ENCODE measurements at places on chromosomes 7 and 10.
A peak's percentile ranks its signal among the peaks of the same experiment; 100 is the strongest.

- no peak for DNase-seq
These were observed 154.6 kb upstream of the RHEB start for GRCh38 chr7:151674161-151674920.

GRCh38 chr10:69842882-69843281 lies 41.2 kb downstream of the COL13A1 start:
- DNase-seq, result no peak

DNA sequence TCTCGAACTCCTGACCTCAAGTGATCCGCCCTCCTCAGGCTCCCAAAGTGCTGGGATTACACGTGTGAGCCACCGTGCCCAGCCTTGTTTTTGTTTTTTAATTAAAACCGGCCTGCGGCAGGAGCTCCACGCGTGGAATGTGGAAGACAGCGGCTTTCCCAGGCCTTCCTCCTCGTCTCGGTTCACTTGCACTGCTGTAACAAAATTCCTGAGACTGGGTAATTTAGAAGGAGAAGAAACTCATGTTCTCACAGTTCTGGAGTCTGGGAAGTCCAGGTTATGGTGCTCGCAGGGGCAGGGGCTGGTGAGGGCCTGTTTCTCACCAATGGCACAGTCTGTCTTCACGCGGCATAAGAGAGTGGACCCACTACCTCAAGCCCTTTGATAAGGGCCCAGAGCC lies 14.4 kb upstream of the CRYGN start:
- no peak for DNase-seq

- no peak for DNase-seq
These were observed 331.5 kb upstream of the NPVF start for GRCh38 chr7:25559581-25560367.

DNA sequence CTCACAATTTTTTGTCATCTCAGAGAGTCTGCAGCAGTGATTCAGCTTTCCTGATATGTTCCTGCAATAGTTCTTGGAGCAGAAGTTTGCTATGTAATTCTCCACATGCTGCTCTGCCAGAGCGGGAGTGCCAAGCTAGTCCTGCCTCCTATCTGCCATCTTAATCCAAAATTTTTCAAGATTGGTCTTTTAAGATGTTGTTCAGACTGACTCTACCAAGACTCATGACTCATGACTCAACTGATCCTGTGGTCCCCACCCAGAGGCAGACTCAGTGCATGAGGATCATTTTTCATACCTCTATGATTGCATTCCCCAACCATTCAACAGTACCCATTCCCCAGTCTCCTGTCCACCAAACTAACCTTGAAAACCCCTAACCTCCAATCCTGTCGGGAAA lies 470.8 kb downstream of the INHBA start:
- DNase-seq, result no peak

DNA sequence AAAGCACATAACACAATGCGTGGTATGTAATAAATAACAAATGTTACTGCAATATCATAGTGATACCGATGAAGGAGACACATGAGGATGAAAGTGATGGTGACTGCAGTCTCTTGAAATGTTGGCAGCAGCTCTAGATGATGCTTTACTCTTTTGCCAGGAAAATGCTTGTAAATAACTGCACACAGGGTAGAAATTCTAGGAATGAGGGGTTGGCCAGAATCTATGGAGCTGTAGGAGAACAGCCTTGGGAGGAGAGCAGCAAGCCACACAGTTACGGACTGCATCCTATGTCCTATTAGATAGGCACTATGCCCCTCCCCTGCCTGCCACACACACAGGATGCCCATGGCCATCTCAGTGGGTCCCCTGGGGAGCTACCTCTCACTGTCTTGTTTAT lies 97.6 kb upstream of the GSDME start:
- no peak for DNase-seq

- DNase-seq, result no peak
These were observed 1.8 kb upstream of the ZDHHC4 start for GRCh38 chr7:6575281-6576023.

DNA sequence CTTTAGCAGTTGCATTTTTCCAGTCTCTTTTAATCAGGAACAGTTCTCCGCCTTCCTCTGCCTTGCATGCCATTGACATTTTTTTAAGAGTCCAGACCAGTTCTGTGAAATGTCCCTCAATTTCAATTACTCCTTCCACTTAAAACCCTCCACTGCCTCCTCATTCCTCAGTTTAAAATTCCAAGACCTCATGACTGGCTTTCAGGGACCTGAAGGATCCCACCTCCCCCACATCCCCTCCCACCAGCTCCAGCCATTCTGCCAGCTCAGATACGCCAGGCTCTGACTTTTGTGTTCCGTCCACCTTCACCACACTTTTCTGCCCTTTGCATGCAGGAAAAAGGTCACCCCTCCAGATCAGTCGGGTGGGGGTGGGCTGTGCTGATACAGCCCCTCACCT lies 8.7 kb downstream of the TNRC18 start:
- DNase-seq, result no peak

DNA sequence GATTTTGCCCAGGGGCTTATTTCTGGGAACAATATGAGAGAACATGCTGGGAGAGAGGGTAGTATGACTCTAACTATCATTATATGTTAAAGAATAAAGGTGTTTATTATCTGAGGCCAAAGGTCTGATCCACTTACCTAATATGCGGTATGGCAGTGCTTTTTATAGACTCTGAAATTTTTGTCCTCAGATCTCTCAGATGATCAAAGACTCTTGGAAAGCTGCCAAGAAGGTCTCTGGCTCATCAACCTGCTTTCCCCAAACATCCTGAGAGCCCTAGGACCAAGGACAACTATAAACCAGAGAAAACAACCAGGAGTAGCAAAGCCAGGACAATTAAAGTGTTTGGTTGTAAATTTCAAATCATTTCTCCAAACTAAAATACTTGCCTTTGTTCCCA lies 255.7 kb upstream of the LRRN3 start:
- no peak for DNase-seq

- no peak for DNase-seq
These were observed 51.4 kb upstream of the SCIN start for GRCh38 chr7:12518920-12519681.

GRCh38 chr10:35574924-35575352 lies 30.2 kb upstream of the GJD4 start:
- no peak for DNase-seq

GRCh38 chr10:1434912-1435692 lies 302.2 kb downstream of the ADARB2 start:
- DNase-seq, result no peak

DNA sequence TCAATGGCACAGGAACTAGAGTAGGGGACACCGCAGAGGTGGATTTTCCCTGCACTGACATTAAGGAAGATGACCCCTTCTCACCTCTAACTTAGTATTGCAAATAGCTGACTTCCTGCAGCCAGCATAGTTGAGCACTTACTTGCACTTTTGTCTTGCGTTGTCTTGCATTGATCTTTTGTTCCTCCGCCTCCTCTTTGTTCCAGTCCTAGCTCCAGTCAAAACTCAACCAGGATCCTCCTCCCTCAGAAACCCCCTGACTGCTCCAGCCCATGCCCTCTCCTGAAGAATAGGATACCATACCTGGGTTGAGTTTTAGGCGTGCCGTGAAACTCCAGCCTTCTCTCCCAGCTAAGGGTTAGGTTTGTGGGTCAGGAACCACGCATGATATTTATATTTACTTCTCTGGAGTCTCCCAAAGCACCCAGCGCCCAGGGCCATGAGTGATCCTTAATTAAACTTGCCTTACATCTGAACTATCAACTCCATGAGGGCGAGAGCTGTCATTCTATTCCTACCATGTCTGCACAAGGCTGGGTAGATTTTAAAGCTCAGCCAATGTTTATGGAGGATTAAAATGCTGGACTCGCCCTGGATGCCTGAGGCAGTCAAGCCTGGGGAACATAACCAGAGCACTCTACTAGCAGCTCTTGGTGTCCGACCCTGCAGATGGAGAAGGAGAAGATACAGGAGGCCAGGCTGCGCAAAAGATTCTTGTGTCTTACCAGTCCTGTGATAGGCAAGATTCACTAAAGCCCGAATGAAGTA lies 14.1 kb downstream of the ZNF467 start:
- DNase-seq, result no peak

DNA sequence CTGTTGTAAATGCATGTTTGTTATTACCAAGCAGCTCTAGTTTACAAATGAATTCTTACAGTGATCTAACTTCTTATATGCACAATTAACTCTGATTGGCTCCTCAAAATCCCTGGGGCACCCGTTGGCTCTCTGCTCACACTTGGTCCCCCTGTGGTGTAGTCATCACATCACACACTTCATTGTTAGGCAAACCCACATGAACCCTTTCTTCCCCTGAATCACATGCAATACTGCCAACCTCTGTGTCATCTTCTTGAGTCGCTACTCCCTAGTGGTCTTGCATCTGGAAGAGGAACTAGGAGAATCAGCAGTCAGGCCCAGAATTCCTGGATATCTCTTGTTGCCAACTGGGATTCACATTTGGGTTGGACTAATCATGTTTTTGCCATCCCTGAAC lies 73.1 kb downstream of the CD36 start:
- no peak for DNase-seq

DNA sequence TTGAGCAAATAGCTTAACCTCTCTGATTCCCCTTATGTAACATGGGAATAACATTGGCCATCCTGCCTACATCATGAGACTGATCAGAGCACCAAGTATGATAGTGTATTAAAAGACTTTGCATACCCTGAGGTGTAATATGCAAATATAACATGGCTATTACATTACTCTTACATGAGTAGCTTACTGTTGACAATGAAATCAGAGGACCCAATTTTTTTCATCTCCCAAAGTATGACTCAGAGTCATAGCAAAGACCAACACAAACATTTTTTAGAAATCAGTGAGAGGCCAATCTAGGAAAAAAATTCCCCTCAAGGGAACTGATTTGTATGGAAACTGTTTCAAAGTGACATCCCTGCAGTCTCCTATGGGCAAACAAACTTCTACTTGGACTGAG lies 47.0 kb upstream of the TMEM140 start:
- no peak for DNase-seq

GRCh38 chr10:84563355-84563754 lies 235.0 kb downstream of the CCSER2 start:
- no peak for DNase-seq

DNA sequence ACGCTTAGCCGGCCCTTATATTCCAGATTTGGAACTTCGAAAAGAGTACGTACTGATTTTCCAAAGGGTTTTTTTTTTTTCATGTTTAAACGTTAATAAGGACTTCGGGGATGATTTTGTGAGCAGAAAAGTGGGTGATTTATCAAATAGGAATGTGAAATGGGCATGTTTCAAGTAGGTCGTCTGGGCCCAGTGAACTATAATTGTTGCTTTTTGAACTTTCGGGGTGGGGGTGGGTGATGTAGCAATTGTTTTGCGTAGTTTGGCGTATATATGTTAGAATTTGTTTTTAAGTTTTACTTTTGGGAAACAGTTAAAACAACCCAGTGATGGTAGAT lies 299 bp upstream of the PBLD start:
- no peak for DNase-seq

- DNase-seq, result no peak
These were observed 133.3 kb upstream of the NAMPT start for GRCh38 chr7:106418094-106418493.

DNA sequence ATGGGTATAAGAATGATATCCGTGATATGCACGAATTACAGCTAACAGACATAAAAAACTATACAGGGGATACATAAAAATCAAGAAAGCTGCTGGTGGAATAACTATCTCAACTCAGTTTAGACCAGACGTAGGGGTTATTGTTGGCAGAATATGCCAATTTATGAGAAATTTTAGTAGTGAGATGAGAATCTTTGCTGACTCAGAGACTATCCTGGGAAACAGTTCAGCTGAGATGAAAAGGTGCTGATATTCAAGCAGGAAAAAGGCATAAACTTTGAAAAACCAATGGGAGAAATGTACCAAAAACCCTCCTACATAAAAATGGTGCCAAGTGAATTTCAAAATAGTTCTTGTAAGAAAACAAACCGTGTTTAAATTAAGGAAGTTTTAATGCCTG lies 3.3 kb downstream of the MRPS33 start:
- DNase-seq, result no peak

DNA sequence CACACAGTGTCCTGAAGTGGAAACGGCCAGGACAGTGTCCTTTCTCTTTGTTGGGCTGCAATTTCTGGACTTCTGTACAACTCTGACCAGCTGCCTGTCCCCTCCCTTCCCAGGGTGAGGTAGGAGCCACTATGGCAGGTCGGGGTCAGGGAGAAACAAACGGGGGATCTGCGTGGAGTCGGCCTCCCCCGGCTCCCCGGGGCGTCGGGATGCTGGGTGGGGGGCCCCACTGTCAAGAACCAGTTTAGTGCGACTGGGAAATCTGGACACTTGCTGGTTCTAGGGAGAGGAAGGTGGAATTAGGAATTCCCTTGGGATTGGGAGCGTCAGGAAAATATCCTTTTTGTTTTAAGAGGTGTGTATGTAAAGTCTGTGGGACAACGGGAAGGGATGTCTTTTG lies 567 bp downstream of the SYCE1 start:
- DNase-seq, result no peak

DNA sequence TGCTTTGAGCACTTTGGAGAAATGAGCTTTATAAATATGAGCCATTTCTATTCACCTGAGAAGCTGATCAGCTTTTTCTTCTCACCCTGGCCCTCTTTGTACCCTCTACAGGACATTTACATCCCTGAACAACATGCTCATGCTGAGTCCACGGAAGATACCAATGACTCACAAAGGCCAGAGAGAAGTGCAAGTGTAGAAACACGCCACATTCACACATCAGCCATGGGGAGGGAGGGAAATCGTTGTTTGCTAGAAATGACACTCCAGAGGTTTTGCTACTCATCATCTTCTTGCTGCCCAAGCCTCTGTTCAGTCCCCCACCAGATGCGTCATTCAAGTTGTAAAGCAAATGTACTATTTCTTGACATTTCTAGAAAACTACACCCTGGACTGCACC lies 2.8 kb upstream of the UCN3 start:
- DNase-seq, result no peak

DNA sequence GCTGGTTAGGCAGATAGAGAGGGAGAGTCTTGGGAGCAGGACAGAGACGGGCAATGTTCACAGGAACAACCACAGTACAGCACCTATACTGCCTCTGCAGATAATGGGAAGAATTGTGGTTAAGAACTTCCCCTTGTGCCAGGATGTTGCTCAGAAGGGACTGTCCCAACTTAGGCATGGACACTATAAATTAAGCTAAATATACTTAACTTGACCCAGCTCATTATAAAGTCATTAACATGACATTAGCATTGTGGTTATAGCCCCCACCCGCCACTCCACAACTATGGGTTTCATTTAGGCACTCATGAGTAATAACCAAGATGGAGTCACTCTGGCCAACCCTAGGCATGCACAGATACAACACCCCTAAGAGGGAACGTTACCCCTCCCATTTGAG lies 310.9 kb upstream of the NRG3 start:
- DNase-seq, result no peak

GRCh38 chr7:43649755-43650274 lies 66.9 kb downstream of the STK17A start:
- DNase-seq, result peak; percentile 66
